ENCODE measurements at places on chromosomes 2 and 18. TPM values are rescaled to one million over a fixed set of nuclear protein-coding genes. Genes with fewer than 3 reads are reported as not detected.

DNA sequence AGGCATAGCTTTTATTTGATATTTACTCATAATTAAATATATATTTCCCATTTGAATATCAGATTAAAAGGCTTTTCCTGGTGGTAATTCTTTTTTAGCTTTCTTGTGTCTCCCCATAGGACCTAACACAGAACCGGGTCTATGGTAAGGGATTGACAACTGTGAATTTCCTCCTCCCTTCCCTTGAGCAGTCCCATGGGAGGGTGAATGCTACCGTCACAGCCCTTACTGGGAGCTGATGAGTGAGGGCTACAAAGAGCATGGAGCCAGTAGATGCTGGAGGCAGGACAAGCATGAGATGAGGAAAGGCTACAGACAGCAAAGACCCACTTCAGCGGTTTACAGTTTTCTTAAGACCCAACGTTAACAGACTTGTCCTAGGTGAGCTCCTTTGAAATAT lies 170.6 kb upstream of the EPAS1 start:
- DNase-seq = peak; percentile 17
- H3K4me1 ChIP-seq = no peaks in the 10 kb centered on the region
- H3K27ac ChIP-seq = no peak overlapping the region
- no peak overlapping the region for H3K4me3 ChIP-seq
- H3K27me3 ChIP-seq = no peaks in the 10 kb centered on the region
- H3K36me3 ChIP-seq = no peaks in the 10 kb centered on the region

GRCh38 chr2:30847329-30847728 lies 40.1 kb upstream of the CAPN13 start:
- DNase-seq = no peak
- H3K27ac ChIP-seq = no peak overlapping the region
- no peaks in the 10 kb centered on the region for H3K27me3 ChIP-seq
- H3K4me1 ChIP-seq = no peaks in the 10 kb centered on the region
- H3K36me3 ChIP-seq = no peaks in the 10 kb centered on the region
- H3K4me3 ChIP-seq = no peak overlapping the region

GRCh38 chr2:12705742-12706141 lies 11.0 kb upstream of the TRIB2 start:
- no peak overlapping the region for H3K4me3 ChIP-seq
- no peak overlapping the region for H3K27ac ChIP-seq
- no peaks in the 10 kb centered on the region for H3K27me3 ChIP-seq
- peak; percentile 26 for DNase-seq
- no peaks in the 10 kb centered on the region for H3K36me3 ChIP-seq

DNA sequence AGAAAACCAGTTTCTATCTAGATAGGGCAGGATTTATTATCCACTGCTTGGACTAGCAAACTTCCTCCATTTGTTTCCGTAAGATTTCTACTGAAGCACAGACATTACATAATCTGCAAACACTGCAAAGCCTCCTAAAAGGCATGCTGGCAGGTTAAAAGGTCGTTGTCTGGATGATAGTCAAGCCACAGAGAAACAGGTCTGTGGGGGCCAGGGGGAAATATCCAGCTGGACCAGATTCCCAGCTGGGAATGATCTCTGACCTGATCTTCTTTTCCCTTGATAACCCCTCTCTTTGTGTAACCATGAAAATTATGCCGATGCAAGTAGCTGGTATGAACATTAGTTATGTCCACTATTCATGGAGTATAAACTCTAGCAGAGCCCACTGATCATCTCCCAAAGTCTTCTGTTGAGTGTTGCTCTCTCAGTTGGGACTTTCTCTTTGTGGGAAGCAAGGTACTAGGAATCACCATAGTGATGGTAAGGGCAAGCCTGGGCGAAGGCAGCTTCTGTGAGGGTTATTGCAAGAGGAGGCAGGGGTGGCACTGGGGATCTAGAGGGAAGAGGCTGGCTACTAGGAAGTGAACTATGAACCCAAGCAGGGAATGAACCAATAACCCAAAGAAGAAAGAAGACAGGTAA lies 61.3 kb downstream of the GDF7 start:
- no peak overlapping the region for H3K4me3 ChIP-seq
- H3K27ac ChIP-seq = no peak overlapping the region
- DNase-seq = no peak
- no peaks in the 10 kb centered on the region for H3K4me1 ChIP-seq
- H3K27me3 ChIP-seq = no peaks in the 10 kb centered on the region
- H3K36me3 ChIP-seq = no peaks in the 10 kb centered on the region

DNA sequence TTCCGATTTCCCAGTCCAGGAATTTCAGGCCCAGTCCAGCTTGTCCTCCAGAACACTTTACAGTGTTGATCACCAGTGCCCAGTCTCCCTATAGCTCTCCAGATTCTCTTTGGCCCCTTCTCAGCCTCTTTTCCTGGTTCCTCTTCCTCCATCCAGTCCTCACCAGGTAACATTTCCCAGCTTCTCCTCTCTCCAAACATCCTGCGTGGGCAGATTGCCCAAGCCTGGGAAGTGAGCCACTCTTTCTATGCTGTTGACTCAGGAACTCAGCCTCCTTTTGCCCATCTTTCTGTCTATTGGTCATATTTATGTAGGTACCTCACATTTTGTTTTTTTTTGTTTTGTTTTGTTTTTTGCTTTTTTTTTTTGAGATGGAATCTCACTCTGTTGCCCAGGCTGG lies 109.4 kb downstream of the LYPD1 start:
- H3K4me3 ChIP-seq = no peak overlapping the region
- no peaks in the 10 kb centered on the region for H3K36me3 ChIP-seq
- H3K27me3 ChIP-seq = no peaks in the 10 kb centered on the region

DNA sequence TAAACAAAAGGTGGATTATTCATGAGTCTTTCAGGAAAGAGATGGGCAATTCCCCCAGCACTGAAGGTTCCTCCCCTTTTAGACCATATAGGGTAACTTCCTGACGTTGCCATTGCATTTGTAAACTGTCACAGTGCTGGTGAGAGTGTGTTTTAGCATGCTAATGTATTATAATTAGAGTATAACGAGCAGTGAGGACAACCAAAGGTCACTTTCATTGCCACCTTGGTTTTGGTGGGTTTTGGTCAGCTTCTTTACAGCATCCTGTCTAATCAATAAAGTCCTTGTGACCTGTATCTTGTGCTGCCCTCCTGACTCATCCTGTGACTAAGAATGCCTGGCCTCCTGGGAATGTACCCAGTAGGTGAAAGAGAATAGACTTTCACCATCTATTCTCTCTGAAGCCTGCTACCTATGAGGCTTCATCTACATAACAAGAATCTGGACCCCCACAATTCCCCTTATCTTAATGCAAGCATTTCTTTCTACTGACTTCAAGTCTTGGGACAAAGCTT lies 148.7 kb downstream of the CABLES1 start:
- no peak overlapping the region for H3K4me3 ChIP-seq
- no peak for DNase-seq
- no peaks in the 10 kb centered on the region for H3K27me3 ChIP-seq
- no peaks in the 10 kb centered on the region for H3K4me1 ChIP-seq

- no peaks in the 10 kb centered on the region for H3K36me3 ChIP-seq
- H3K4me1 ChIP-seq = peaks cover 5% of the 10 kb centered on the region
- peak overlapping the region; percentile 50 for H3K4me3 ChIP-seq
- DNase-seq = peak; percentile 80
- H3K27ac ChIP-seq = peak overlapping the region; percentile 58
Observed at GRCh38 chr2:200713704-200714064, 98.0 kb upstream of the BZW1 start.

DNA sequence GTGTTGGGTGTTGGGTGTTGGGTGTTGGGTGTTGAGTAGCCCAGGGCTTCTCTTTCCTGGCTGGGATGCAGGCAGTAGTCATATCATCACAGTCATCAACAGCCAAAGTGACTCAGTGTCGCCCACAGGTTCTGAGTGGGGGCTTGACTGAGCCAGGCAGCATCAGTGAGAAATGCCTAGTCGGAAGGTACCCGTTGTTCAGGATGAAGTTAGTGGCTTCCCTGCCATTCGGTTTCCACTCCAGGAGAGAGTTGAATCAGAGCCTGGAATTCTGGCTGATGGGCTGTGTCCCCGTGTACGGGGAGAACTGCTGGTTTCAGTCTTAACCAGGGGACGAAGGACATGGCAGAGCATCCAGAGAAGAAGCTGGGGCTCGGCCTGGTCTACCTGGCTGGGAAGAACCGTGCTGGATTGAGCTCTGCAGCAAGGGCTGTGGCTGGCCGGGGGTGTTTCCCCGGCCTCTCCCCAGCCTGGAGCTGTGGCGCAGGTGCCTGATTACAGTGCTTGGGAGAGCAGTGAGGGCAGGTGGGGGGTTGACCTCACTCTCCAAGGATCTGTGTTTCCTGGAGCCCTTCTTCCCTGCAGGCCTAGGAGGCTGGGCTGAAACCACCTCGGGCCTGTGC lies 49.4 kb downstream of the AGAP1 start:
- H3K4me1 ChIP-seq = peaks cover 15% of the 10 kb centered on the region
- no peaks in the 10 kb centered on the region for H3K36me3 ChIP-seq
- no peaks in the 10 kb centered on the region for H3K27me3 ChIP-seq
- H3K4me3 ChIP-seq = no peak overlapping the region

- no peaks in the 10 kb centered on the region for H3K36me3 ChIP-seq
- no peak overlapping the region for H3K4me3 ChIP-seq
- DNase-seq = no peak
- no peak overlapping the region for H3K27ac ChIP-seq
- H3K27me3 ChIP-seq = no peaks in the 10 kb centered on the region
Observed at GRCh38 chr2:235496239-235496621, 2.4 kb downstream of the AGAP1 start.

DNA sequence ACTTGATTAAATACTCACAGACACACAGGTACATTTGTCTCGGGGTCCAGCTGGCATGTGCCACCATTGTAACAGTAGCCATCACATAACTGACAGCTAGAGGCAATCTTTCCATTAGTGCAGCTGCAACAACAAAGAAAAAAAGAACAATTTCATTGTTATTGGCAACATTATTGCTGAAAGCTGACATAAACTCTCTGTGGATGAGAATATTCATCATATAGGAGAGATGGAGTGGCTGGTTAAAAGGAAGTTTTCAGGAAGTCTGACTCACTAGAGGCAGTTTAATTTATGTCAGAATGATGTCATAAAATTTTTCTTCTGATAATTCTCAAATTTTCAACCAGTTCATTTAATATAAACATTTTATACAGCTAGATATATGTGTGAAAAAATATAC lies 1490.0 kb upstream of the NXPH2 start:
- no peak overlapping the region for H3K27ac ChIP-seq
- DNase-seq = no peak

GRCh38 chr2:58638256-58638805 lies 397.2 kb upstream of the FANCL start:
- no peak for DNase-seq
- H3K27me3 ChIP-seq = peaks cover 3% of the 10 kb centered on the region
- no peak overlapping the region for H3K27ac ChIP-seq
- H3K36me3 ChIP-seq = no peaks in the 10 kb centered on the region
- H3K4me1 ChIP-seq = no peaks in the 10 kb centered on the region

DNA sequence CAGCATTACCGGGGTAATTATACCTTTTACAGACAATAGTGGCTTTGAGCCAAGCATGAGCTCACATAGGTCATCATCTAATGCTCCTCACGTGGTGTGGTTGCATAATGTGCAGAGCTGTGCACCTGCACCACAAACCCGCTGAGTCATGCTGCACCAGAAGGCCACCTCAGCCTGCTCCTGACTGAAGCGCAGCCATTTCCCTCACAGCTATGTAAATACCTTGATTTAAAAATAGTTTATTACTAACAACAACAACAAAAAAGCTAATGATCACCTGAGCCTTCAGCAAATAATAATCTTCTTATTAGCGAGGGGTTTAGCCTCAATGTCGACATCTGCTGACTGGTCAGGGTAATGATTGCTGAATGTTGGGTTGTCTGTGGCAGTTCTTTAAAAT lies 238.8 kb downstream of the MBD5 start:
- peaks cover 12% of the 10 kb centered on the region for H3K36me3 ChIP-seq
- no peak overlapping the region for H3K27ac ChIP-seq
- no peaks in the 10 kb centered on the region for H3K4me1 ChIP-seq
- no peaks in the 10 kb centered on the region for H3K27me3 ChIP-seq
- no peak overlapping the region for H3K4me3 ChIP-seq

DNA sequence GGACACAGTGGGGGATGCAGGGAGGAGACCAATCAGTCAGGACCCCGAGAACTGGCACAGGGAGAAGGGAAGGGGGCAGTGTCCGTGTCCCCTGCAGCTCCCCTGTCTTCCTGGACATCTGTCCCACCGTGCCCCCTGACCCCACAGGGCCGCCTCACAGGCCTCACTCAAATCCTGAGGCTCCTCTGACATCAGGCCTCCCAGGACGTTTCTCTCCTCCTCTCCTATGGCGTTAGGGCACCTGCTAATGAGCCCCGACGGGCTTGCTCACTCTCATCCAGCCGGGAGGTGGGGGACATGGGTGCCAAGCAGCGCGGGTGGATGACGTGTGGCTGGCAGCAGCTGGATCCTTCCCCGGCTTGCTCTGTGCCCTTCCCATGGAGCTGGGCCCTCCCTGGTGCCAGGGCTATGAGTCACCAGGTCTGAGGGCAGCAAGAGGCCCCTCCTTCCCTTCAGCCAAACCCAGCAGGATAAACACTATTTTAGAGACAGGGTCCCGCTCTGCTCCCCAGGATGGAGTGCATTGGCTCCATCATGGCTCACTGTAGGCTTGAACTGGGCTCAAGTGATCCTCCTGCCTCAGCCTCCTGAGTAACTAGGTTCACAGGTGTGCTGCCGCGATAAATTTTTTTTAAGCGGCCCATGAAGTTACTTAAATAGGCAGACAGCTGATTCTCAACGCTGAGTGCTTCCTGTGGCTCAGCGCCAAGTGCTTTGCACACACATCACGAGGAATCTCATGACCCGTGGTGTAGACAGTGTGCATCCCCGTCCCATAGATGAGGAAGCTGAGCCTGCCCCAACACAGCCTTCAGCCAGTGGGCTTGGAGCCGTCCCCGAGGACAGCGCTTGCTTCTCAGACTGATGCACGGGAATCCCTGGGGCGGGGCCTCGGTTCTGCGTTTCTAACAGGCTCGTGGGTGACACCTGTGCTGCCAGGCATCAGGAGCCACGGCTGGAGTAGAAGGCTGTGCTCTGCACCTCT lies 64.5 kb upstream of the HDAC4 start:
- peak overlapping the region; percentile 66 for H3K27ac ChIP-seq
- no peak overlapping the region for H3K4me3 ChIP-seq
- H3K36me3 ChIP-seq = no peaks in the 10 kb centered on the region
- peaks cover 40% of the 10 kb centered on the region for H3K4me1 ChIP-seq
- no peaks in the 10 kb centered on the region for H3K27me3 ChIP-seq

GRCh38 chr2:6978991-6979390 lies 61.8 kb downstream of the RNF144A start:
- H3K4me1 ChIP-seq = peaks cover 14% of the 10 kb centered on the region
- no peak overlapping the region for H3K4me3 ChIP-seq
- H3K27ac ChIP-seq = no peak overlapping the region
- DNase-seq = no peak
- no peaks in the 10 kb centered on the region for H3K27me3 ChIP-seq
- H3K36me3 ChIP-seq = no peaks in the 10 kb centered on the region

The IL37 gene
- total RNA-seq = not detected

The IL1R1 gene
- 41.5 TPM for total RNA-seq

The CNGA3 gene
- 13.7 TPM for total RNA-seq

The FZD7 gene
- 60.7 TPM for total RNA-seq

The TSPYL6 gene
- total RNA-seq = not detected

The MYCN gene
- total RNA-seq = 0.83 TPM

The CTAGE1 gene
- not detected for total RNA-seq

The MC4R gene
- 2.5 TPM for total RNA-seq

Measured in esophagus muscularis mucosa (tissue), 4 donors.